Breast epithelium (tissue), 4 donors: ENCODE measurements at places on chromosomes 3 and 15. TPM values are rescaled to one million over a fixed set of nuclear protein-coding genes. Genes with fewer than 3 reads are reported as not detected.

The TUSC7 gene
- not detected for total RNA-seq

The RARRES1 gene
- total RNA-seq: 3.5 TPM

The CLDN11 gene
- 8.2 TPM for total RNA-seq

The LXN gene
- 40.3 TPM for total RNA-seq

The THPO gene
- 1.3 TPM for total RNA-seq

The MYZAP gene
- total RNA-seq: 12.1 TPM

The PLA2G4E gene
- total RNA-seq: not detected

The TRIM59 gene
- 3.9 TPM for total RNA-seq

The IL17RE gene
- 22.0 TPM for total RNA-seq

The ATP2B2 gene
- not detected for total RNA-seq

The HYKK gene
- total RNA-seq: 8.6 TPM

The CILP gene
- 203 TPM for total RNA-seq

The ELP6 gene
- total RNA-seq: 22.3 TPM

The LDHAL6B gene
- total RNA-seq: not detected
